ENCODE measurements at places on chromosomes 3 and 15. TPM values are rescaled to one million over a fixed set of nuclear protein-coding genes. Genes with fewer than 3 reads are reported as not detected.

The ARF4 gene
- total RNA-seq: 205 TPM

DNA sequence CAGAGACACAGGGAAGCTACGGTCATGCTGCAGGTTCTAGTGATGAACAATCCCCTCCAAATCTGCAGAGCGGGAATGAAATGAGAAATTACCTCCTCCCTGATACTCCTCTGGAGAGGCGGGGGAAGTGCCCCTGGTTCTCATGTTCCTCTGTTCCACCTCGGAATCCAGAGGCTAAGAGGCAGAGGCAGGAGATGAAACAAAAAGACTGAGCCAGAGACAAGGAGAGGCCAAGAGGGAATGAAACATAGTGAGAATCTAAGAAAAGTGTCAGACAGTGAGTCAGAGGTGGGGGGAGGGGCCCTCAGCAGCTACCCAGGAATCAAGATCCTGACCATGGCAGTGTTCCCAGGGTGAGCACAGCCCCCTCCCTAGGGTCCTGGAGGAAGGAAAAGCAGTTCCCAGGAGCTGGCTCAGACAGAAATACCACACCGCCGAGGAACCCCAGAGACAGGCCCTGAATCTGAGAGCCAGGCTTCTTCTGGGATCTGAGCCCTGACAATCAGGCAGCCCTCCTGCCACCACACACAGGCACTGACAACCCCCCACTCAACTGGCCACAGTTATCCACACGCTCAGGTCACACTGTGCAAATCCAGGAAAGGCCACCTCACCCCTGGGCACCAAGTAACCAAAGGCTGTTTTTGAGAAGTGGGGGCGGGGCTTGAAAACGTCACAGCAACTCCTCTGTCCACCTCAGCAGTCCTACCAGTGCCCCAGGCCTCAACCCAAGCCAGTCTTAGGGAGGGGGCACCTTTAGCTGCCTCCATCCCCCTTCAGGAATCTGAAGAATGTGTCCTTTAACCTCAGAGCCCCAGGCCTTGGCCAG is 2.4 kb downstream of the CSRNP1 start:
- DNase-seq: peak; percentile 90
- H3K27ac ChIP-seq: peak overlapping the region; percentile 98
- H3K27me3 ChIP-seq: no peaks in the 10 kb centered on the region
- H3K4me1 ChIP-seq: peaks cover 71% of the 10 kb centered on the region

GRCh38 chr3:86837871-86838270 is 153.1 kb downstream of the VGLL3 start:
- H3K27me3 ChIP-seq: no peaks in the 10 kb centered on the region
- H3K4me1 ChIP-seq: no peaks in the 10 kb centered on the region
- no peak for DNase-seq
- no peaks in the 10 kb centered on the region for H3K36me3 ChIP-seq
- H3K27ac ChIP-seq: no peak overlapping the region
- no peak overlapping the region for H3K4me3 ChIP-seq

- no peaks in the 10 kb centered on the region for H3K36me3 ChIP-seq
- no peak for DNase-seq
- no peak overlapping the region for H3K4me3 ChIP-seq
- H3K4me1 ChIP-seq: peaks cover 8% of the 10 kb centered on the region
- no peak overlapping the region for H3K27ac ChIP-seq
These were observed 333.4 kb upstream of the THRB start for GRCh38 chr3:24828011-24828410.
